Dermis microvascular lymphatic vessel endothelial cell (primary cell): ENCODE measurements at places on chromosomes 12 and 14. TPM values are rescaled to one million over a fixed set of nuclear protein-coding genes. Genes with fewer than 3 reads are reported as not detected.

GRCh38 chr12:71270057-71270456, 112.3 kb upstream of the TSPAN8 start:
- DNase-seq: no peak

Gene KRT6C
- total RNA-seq: not detected in 2 replicates

DNA sequence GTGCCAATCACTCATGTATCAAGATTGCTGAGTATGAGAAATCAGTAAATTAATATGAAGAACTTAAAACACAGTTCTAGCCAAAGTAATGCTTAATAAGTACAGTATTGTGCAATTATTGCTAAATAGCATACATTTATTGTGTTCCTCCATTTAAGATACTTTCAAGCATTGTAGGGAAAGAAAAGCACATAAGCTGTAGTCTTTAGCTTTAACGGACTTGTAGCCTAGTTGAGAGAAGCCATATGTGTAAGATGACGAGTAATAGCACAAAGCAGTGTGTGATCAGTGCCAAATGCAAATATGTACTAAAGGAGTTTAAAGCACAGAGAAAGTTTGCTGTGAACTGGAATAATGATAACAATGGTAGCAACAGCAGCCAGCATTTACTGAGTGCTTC, 38.1 kb downstream of the ETV6 start:
- DNase-seq: no peak

DNA sequence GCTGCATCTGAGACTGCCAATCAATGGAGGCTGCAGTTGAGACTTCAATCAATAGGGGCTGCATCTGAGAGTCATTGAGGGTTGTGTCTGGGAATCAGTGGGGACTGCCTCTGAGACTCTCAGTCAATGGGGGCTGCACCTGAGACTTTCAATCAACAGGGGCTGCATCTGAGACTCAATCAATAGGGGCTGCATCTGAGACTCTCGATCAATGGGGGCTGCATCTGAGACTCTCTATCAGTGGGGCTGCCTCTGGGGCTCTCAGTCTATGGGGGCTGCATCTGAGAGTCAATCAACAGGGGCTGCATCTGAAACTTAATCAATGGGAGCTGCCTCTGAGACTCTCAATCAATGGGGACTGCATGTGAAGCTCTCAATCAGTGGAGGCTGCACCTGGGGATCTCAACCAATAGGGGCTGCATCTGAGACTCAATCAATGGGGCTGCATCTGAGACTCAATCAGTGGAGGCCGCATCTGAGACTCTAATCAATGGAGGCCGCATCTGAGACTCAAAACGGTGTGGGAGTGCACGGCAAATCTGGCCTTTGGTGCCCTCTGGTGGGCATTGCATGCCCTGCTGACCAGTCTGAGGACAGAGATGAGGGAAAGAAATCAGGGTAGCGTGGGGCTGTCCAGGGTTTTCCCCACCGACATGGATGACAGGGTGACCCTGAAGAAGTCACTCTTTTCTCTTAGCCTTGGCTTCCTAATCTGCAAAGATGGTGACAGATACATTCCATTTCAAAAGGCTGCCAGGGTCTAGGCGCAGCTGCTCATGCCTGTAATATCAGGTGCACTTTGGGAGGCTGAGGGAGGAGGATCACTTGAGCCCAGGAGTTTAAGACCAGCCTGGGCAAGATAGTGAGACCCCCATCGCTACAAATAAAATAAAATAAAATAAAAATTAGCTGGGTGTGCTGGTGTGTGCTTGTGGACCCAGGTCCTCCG, 41.3 kb upstream of the EIF5 start:
- DNase-seq: peak; percentile 54

DNA sequence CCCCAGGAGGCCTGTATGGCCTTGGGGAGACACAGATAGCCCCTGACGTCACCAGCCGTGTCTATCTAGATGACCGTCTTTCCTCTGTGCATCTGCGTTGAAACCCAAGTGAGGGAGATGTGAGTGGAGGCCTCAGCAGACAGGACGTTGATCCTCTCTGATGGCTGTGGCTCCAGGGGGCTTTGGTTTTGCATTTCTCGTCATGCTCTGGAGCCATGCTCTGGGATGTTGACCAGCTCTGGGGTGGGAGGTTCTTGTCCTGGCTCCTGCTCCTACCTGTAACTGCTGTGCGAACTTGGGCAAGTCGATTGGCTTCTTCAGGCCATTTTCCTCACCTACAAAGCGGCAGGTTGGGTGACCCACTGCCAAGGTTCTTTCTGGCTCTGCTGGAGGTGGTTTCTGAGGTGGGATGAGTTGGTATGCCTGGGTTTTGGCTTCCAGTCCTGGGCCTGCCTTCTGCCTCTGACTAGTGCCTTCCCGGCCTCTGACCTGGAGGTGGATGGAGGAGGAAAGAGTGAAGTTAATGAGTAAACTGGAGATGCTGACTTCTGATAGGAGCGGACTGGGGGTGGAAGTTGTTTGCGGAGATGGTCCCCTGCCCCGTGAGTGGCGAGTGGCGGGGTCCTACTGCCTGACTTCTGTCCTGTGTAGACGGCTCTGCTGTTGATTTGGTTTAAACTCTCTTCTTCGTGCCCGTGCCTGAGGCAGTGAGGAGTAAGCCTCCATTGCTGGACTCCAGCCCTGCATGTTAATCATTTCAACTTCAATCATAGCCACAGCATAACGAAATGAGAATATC, 8.4 kb downstream of the TSPAN9 start:
- DNase-seq: no peak

DNA sequence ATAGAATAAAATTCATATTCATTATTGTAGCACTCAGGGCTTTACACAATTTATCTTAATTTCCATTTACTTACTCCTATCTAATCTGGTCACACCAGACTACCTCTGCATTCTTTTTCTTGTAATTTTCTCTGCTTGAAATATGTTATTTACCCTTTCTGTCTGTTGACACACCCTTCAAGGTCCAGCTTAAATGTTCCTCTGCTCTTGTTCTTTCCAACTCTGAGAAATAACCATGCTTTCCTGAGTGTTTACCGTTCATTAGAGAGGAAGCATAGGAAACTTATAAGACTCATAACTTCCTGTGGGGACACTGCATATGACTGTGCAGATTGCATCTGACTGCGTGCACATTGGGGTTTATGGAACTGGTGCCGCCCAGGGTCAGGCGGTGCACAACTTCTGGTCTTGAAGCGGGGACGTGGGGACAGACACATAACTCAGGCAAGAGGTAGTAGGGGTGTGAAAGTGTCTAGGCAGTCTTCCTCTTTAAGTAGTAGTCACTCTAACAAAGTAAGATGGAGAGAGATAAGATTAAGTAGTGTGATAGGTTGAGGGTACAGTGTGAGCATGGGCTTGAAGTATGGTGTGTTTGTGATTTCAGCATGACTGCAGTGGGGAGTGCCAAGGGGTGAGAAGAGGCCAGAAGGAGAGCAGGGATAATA, 42.6 kb upstream of the FOXJ2 start:
- no peak for DNase-seq

Gene NEDD1
- total RNA-seq: 21.3 and 22.3 TPM in 2 replicates

DNA sequence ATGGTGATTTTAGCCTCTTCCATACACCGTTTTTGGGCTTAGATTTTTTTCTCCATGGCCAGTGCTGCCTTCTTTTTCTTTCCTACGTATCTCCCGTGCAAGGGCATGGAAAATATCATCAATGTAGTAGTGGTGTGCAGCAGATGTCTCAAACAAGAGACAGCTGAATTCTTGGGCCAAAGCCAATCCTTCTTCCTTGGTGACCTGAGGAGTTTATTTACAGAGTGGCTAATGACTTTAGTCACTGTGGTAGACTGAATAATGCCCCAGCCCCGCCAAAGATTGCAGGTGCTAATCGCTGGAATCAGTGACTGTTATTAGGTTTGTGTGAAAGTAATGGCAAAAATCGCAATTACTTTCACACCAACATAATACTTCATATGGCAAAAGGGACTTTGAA, 235.5 kb upstream of the NOS1 start:
- no peak for DNase-seq

Gene ERBB3
- total RNA-seq: 0.25 and 0.26 TPM in 2 replicates

DNA sequence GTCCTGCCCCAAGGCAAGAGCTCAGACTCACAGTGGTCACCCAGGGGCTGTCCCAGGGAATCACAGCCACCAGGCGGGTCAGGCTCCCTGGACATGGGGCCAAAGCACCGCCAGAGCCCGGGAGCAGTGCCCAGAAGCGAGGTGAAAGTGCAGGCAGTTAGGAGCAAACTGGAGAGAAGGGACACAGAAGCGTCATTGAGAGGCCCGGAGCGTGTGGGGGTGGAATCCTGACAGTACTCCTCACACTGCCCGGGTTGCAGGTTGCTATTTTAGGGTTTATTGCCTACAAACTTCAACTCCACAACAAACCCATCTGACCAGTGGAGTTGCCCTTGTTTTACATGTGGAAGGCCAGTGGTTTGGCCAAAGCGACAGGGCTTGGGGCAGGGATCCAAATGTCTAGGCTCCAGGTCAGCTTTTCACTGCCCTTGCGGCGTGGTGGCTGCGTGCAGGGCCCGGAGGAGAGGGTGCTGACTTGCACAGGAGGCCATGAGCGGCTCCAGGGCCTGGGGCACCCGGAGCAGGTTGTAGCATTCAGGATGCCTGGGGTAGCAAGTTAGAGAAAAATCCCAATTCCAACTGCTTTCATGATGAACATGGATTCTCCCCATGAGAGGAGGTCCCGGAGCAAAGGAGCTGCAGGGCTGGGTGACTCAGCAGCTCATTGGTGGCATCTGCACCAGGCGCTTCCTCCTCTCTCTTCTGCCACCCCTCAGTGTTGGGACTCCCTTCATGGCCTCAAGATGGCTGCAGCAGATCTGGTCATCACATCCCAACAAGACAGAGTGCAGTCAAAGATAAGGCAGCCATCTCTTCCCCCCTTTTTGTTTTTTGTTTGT, 112.3 kb upstream of the NCOR2 start:
- peak; percentile 35 for DNase-seq

DNA sequence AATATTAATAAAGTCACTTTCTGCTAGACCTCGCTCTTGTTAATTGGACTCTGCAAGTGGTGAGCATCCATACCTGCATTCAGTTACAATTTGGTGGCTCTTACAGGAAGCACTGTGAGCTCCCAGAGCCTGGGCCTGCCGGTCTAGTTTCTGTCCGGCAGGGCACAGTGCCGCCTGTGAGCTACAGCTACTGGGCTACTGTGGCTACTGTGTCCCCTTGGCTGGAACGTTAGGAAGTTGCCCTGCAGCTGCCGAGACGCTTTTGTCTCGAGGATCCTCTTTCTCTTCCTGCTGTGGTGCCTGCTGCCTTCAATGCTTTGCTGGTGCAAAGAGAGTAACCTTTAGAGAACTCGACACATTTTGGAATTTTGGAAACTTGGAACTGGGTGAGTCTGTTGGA, 44.6 kb upstream of the PTGDR start:
- DNase-seq: no peak

GRCh38 chr12:54544743-54545142, 4.7 kb upstream of the PDE1B start:
- DNase-seq: no peak

- DNase-seq: no peak
These were observed 149.1 kb upstream of the ATP2B1 start for GRCh38 chr12:89857652-89858274.

Gene CABP1
- total RNA-seq: not detected in 2 replicates

DNA sequence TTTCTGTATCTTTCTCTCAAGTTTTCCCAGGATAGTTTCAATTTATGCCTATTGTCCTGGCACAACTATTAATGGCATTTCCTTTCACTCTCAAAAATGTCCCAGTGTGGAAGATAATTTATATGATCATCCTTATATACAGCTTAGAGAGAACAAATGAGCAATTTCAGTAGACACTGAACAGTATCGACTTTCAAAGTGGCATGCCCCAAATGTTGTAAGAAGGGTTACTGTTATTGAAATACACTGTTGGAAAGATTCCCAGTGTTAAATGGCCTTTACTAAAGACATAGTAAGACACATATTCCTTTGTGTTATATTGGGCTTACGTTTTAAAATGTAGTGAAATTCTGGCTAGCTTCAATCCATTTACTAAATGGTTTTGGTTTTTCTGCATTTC, 202.3 kb upstream of the CDKN3 start:
- no peak for DNase-seq

GRCh38 chr12:49577589-49578315, 9.8 kb upstream of the MCRS1 start:
- DNase-seq: no peak

Gene CD163L1
- total RNA-seq: 16.0 and 23.6 TPM in 2 replicates

- no peak for DNase-seq
These were observed 3.9 kb upstream of the ATN1 start for GRCh38 chr12:6923851-6924250.

DNA sequence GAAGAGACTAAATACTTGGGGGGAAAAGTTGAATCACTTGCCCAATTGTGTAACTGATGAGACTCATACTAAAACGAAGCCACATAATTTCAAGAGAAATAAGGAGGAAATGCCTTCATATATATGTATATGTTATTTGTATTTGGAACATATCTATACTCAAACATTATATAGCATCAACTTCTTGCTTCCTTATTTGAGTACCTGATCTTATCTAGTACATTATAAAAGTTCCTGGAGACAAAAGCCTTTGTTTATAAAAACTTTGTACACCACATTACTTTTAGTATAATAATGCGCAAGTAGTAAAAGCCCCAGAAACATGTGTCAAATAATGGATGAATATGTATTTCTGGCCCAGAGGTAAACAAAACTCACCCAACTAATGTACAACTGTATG, 92.0 kb downstream of the SLC2A13 start:
- DNase-seq: no peak

GRCh38 chr14:20118795-20119194, 8.3 kb downstream of the OR4K17 start:
- no peak for DNase-seq

GRCh38 chr12:80627782-80628181, 79.7 kb upstream of the MYF6 start:
- no peak for DNase-seq

DNA sequence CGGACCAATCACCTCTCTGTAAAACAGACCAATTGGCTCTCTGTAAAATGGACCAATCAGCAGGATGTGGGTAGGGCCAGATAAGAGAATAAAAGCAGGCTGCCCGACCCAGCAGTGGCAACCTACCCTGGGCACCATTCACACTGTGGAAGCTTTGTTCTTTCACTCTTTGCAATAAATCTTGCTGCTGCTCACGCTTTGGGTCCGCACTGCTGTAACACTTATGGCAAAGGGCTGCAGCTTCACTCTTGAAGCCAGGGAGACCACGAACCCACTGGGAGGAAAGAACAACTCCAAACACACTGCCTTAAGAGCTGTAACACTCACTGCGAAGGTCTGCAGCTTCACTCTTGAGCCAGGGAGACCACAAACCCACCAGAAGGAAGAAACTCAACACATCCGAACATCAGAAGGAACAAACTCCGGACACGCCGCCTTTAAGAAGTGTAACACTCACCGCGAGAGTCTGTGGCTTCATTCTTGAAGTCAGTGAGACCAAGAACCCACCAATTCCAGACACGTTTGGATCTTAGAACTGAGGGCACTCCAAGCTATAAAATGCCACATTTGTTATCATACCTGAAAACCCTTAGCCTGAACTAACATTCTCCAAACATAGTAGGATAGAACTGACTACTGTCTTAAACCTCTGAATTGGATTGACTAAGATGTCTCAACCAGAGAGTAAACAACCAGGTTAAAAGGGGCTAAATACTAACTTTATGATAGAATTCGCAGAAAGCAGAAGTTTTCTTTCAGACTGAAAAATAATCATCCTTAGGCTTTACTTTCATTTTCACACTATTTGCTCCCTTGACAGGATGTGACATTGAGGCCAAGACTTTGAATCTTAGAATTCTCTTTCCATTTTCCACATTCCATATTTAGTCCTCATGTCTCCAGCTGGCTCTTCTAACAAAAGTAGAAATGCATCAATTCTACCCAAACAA, 33.6 kb downstream of the CDKL1 start:
- no peak for DNase-seq

Gene TMEM132C
- not detected in 2 replicates for total RNA-seq
